ENCODE measurements at places on chromosomes 7 and 10. TPM values are rescaled to one million over a fixed set of nuclear protein-coding genes. Genes with fewer than 3 reads are reported as not detected.

DNA sequence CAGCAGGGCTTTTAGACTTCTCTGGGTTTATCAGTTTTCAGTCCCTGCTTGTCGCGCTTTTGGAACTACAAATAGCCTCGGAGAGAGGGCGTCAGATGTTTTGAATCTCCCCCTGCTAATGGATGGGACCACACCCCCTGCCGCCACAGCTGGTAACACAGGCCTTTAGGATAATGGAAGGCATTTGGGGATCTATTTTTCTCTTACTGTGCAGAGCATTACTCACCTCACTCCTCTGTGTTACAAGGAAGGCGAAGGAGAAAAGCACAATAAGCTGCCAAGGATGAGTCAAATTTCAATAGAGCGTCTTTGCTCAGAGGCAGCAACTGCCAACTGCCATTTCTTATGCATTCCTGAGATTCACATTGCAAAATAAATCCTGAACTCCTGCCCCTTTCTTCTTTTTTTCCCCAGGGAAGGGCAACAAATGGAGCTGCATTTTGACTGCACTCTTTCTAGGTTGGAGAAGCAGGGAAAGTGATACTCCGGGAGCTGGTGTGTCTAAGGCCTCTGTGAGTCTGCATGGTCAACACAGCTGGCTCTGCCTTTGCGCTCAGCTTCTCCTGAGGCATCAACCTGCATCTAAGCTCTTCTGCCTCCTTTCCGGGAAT, 31.5 kb upstream of the SMNDC1 start:
- peak; percentile 97 for DNase-seq

DNA sequence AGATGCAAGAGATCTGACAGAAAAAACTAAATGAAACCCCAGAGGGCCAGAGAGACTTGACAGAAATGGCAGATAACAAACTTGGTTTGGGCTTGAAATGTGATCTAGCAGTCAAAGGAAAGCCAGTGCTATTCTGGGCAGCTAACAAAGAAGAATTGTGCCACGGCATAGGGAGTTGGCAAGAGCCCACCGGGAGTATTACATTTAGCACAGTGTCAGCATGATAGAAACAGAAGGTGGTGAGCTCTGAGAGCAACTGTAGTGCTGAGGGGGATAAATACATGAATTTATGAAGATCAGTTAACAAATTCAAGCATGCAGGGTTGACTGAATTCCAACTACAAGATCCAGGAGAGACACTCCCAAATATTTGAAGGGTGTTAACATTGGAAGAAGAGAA, 91.1 kb downstream of the AHCYL2 start:
- DNase-seq = no peak

- no peak for DNase-seq
Observed at GRCh38 chr10:124741922-124742412, 2.2 kb downstream of the FAM53B start.

- DNase-seq = peak; percentile 15
Observed at GRCh38 chr10:12777840-12778585, 223.5 kb downstream of the CCDC3 start.

- no peak for DNase-seq
Observed at GRCh38 chr10:61078542-61079275, 134.7 kb upstream of the RHOBTB1 start.

DNA sequence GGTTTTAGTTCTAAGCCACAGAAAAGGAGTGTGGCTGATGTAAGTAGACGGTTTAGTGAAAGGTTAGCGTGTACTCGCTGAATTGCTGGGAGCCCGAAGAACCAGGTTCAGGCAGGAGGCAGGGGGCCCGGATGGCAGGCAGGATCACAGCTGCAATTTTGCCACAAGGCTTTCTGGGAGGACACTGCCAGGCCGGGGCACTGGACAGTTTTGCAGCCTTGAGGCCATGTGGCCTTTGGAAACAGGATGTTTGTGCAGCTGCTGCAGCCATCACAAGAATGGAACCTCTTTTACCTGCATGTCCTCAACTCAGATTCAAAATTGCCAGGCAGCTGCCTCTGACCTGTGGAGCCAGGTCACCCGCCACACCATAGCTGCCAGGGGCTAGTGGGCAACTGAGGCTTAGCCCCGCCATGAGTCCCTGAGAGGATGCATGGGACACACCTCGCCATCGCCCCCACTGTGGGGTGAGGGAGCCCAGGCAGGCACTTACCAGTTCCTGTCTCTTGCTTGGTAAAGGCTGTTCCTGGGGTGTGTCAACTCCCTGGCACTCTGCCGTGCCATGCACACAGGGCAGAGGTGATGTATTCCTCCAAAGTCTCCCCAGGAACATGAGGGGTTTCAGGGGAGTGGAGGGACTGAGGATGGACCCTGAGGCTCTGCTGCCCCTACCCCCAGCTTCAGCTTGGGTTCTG, 188.6 kb downstream of the RPS24 start:
- DNase-seq = no peak

DNA sequence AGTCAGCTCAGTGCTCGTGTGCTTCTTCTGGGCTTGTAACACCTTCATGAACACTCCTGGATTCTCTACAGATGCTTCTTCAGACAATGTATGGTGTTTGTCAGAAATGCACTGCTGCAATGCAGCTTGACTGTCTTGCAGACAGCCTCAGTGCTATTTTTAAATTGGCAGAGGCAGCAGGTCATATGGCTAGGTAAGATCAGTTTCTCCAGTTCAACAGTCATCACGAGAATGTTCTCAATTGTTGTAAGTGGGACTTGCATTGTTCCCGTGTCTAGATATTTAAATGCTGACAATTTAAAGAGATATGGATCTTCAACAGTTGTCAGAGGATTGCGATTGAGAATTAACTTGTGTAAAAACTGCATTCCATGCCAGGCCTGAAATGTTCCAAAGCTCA, 7.6 kb upstream of the ACBD5 start:
- DNase-seq = no peak

DNA sequence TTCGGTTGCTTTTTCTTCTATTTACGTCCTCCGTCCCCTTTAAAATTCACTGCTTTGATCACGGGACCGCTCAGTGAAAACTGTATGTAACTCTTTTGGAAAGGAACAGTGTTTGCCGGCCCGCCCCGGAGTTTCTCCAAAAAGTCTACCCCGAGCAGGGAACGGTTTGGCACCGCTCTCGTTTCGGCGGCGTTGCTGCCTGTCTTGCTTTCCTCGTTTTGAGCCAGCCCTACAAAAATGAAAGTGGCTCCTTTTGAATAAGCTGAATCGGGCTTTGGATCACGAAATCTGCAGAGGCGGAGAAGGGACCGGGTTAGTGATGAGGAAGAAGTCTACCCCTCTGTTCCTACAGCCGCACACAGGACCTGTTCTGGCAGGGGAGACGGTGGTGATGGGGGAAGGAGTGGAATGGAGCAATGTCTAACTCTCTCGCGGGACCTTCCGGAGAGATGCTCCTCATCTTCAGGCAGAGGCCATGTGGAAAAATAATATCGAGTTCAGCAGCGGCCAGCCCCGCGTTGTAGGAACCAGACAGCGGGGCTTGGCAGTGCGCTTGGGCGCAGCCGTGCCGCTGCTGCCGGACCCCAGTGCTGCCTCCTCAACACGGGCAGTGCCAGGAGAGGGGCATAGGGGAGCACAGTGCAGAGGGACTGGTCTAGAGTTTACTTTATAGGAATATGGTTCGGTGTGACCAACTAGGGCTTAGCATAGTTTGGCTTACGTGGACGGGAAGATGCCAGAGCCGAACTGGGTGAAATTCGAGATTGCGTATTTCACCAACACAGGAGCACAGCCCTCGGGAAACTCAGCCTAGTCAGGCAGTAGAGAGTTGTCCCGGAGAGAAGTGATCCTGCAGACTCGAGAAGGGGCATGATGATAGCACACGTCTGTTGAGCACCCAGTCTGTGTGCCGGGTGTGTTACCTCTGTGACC, 1.4 kb downstream of the HTRA1 start:
- DNase-seq = no peak

- DNase-seq = no peak
Observed at GRCh38 chr10:93875032-93875358, 18.8 kb upstream of the SLC35G1 start.

DNA sequence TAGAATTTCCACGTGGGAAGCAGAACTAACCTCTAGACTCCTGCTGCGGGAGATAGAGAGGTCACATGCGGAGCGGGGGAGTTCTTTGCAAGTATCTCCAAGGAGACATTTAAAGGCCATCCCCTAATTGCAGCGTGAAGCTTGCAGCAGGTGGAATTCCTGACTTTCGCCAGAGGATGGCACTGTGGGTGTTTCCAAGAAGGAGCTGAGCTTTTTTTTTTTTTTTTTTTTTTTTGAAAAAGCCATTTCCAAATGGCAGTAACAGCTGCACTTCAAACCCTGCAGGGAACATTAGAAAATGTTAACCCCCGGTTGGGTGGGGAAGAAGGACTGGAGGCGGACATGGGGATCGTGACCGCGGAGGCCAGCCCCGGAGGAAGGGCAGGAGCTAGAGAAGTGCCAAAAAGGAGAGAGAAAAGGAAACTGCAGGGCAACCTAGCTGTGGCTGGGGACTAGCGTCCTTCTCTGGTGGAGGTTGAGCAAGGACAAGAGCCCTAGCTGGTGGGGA, 487.7 kb downstream of the TYW1 start:
- DNase-seq = peak; percentile 52

- DNase-seq = no peak
Observed at GRCh38 chr10:77552252-77552651, 85.4 kb downstream of the KCNMA1 start.

GRCh38 chr10:92967641-92968040, 93.0 kb upstream of the CYP26C1 start:
- DNase-seq = no peak

Gene MALRD1
- not detected for total RNA-seq

- no peak for DNase-seq
Observed at GRCh38 chr10:131872011-131872826, 28.6 kb upstream of the PPP2R2D start.

- no peak for DNase-seq
Observed at GRCh38 chr7:43520201-43520600, 62.7 kb upstream of the STK17A start.

- no peak for DNase-seq
Observed at GRCh38 chr7:120856198-120856597, 1.7 kb downstream of the TSPAN12 start.

DNA sequence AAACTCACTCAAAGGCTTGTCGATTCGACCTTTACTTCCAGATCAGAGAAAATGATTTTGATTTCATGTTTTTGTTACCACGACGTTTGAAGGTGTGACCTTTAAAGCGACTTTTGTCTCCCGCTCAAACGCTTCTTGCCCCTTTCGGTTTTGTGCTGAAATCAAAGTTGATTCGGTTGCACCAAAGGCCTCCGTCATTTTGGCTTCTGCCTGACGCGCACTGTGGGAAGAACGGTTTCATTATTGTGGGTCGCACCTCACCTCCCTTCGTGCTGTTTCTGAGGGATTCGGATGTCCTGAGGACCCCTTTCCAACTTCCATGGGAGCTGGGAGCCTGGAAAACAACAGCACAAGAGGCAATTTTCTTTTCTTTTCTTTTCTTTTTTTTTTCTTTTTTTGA, 176.9 kb downstream of the DNAJB6 start:
- no peak for DNase-seq

All from renal cortical epithelial cell (primary cell).